Hair follicular keratinocyte (primary cell): ENCODE measurements at places on chromosomes 5 and 9. TPM values are rescaled to one million over a fixed set of nuclear protein-coding genes. Genes with fewer than 3 reads are reported as not detected.

Gene CBY3
- total RNA-seq: not detected in 2 replicates

Gene MARVELD2
- total RNA-seq: 17.2 and 21.5 TPM in 2 replicates

Gene NR6A1
- total RNA-seq: 0.27 and 0.47 TPM in 2 replicates

Gene MAPK9
- total RNA-seq: 19.6 and 20.3 TPM in 2 replicates

Gene PCSK1
- 0.08 TPM in 1 of 2 replicates, not detected in the other for total RNA-seq

Gene CCIN
- total RNA-seq: not detected in 2 replicates

Gene PLEKHG4B
- total RNA-seq: under 0.01 and 0.04 TPM in 2 replicates

Gene CFAP157
- total RNA-seq: not detected in 2 replicates

Gene EGFLAM
- total RNA-seq: 0.31 and 1.1 TPM in 2 replicates

Gene OLFML2A
- total RNA-seq: under 0.01 and 0.11 TPM in 2 replicates

Gene DMRT2
- not detected in 2 replicates for total RNA-seq

Gene PCDHB16
- total RNA-seq: 0.16 TPM in 1 of 2 replicates, not detected in the other

Gene MLANA
- not detected in 2 replicates for total RNA-seq

Gene SNCB
- total RNA-seq: 0.15 and 0.23 TPM in 2 replicates

Gene ARHGEF28
- total RNA-seq: 29.5 and 39.7 TPM in 2 replicates

Gene ECSCR
- not detected in 2 replicates for total RNA-seq
